Stimulated activated CD4-positive, alpha-beta T cell treated with anti-CD3 and anti-CD28 coated beads, Interleukin-15, amount 100 ng/mL, for 48 hours (primary cell): ENCODE measurements at places on chromosomes 3 and 15.

DNA sequence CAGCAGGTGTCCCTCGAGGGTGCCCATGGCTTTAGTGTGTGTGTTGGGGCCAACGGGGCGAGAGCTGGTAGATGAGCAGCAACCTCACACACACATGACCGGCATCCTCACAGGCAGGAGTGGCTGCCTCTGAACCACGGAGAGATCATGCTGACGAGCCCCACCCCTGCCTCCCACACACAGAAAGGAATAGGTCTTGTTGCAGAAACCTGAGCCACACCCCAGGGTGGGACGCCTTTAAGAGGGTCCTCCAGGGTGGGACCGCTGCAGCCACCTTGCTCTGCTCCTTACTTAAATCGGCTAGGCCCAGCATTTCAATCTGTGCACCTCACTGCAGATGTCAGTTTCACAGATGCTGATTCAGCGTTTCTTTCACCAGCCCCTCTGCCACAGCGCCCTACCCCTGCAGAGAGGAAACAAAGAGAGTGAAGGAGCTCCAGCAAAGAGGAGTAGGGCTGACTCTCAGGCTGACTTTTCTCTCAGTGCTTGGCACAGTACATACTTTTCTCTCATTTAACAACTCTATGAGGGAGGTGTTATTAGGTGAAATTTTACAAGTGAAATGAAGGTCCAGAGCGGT, 61.2 kb upstream of the EPHB3 start:
- DNase-seq, result no peak

GRCh38 chr3:151871639-151872468, 1.6 kb upstream of the SUCNR1 start:
- DNase-seq, result no peak

DNA sequence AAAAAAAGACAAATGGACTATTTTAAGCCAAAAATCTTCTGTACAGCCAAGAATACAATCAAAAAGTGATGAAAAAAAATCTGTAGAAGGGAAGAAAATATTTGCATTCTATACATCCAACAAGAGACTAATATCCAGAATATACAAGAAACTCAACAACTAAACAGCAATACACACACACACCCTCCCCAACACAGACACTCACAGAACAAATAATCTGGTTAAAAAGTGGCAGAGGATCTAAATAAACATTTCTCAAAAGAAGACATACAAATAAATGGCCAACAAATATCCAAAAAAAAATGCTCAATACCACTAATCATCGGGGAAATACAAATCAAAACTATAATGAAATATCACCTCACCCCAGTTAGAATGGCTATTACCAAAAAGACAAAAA, 209.0 kb upstream of the ZNF385D start:
- DNase-seq, result no peak

GRCh38 chr3:194782698-194783404, 97.2 kb downstream of the FAM43A start:
- DNase-seq, result no peak

- DNase-seq, result no peak
Observed at GRCh38 chr3:126498461-126498860, 19.1 kb downstream of the UROC1 start.

DNA sequence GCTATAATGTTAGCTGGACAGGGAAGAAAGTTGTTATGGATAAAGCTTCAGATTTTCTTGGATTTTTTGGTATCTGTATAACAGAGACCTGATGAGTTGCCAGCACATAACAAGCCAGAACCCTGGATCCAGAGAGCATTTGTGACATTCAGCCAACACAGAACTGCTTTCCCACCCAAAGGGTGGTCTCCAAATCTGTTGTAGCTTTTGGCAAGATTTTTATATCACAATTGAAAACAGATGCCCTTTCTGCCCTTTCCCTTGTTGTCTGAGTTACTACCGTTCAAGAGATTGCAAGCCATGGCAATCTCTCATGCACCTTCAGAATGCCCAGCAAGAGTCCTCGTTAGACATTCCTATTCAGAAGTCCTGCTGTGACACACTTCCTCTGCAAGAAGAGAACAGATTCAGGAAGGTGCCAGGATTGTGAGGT, 107.6 kb upstream of the FGF7 start:
- DNase-seq, result no peak

- DNase-seq, result no peak
Observed at GRCh38 chr15:46681901-46682300, 1035.4 kb upstream of the SEMA6D start.

GRCh38 chr3:171770689-171771620, 39.3 kb downstream of the PLD1 start:
- no peak for DNase-seq

DNA sequence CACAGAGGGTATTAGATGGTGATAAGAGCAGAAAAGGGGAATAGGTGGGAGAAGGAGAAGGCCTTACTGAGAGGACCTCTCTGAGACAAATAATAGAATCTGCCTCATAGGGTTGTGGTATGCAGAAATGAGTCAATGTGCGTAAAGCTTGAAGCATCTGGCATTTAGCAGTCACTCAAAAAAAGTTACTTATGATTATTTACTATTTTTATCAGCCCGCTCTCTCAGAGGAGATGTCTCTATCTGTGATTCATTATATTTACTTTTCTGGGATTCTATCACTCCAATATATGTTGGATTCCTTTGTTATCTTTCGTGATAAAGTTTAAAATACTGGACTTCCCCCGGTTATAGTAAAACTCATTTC, 4.6 kb upstream of the TM4SF1 start:
- DNase-seq, result no peak

GRCh38 chr3:56173601-56174000, 294.7 kb downstream of the ERC2 start:
- DNase-seq, result no peak

GRCh38 chr3:9552252-9552999, 1.2 kb downstream of the LHFPL4 start:
- DNase-seq, result peak; percentile 37

- DNase-seq, result no peak
Observed at GRCh38 chr3:188164248-188164687, 10.3 kb downstream of the LPP start.

- DNase-seq, result no peak
Observed at GRCh38 chr15:85600001-85600400, 194.7 kb downstream of the KLHL25 start.

- DNase-seq, result no peak
Observed at GRCh38 chr3:73572368-73572767, 52.4 kb downstream of the PDZRN3 start.

- no peak for DNase-seq
Observed at GRCh38 chr15:81284256-81285031, 39.5 kb downstream of the STARD5 start.

DNA sequence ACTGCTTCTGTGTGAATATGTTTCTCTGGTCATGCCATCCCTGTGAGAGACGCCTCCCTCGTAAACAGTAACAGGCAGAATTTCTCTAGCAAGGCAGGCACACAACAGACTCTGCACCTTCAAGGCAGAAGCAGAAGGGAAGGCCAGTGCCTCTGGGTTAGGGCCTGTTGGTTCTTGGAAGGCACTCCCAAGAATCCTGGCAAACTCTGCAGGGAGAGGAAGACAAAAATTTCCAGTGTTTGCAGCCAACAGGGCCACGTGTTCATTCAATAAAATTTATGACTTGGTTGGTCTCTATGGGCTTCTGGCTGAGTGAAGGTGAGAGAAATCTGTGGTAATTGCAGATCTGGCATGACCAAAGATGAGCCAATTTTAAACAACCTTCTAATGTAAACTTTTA, 39.3 kb downstream of the NFKBIZ start:
- DNase-seq, result no peak

DNA sequence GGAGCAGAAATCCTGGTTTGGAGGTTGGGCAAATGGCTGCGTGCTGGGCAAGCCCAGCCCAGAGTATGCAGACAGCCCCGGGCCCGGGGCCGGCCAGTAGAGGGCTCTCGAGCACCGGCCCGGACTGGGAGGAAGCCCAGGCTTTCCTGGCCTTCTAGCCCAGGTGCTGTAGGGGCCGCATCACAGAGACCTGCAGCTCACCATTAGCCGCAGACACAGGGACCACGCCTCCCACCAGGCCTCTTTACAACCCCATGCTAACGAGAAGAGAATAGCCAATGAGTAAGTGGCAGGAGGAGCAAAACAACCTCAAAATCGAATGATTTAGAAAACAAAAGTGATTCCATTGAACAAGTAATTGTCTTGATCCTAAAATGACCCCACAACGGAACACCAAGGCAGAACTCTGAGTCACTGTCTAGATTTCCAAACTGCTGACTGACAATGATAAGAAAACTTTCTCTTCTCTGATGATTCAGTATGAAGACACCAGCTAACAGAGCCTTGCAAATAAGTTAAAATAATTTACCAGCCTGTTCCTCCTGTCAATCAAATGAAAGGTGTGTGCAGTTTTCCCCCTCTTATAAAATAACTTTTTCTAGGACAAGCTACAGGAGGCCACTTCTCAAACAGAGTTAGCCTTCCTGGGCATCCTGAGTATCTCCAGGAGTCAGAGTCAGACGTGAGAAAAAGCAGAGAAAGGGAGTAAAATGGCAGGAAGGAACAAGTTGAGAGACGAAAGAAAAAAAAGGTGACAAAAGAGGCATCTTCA, 102.2 kb downstream of the DGKG start:
- DNase-seq, result peak; percentile 62

DNA sequence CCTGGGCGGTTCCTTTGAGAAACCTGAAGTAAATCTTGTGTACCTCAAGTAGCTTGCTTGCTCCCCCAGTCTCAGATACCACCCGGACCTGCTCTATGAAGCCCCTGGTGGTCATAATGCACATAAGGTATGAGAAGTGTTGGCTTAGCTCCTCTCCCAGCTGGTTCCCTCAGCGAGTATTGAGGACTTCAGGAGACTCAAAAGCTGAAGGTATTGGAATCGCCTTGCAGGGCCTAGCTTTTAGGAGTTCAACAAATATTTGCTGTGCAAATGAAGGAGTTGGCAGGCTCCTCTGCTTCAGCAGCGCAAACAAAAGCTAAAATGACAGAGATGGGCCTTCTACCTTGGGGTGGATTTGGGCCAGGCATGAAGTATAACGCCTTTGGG, 1.7 kb downstream of the CMTM8 start:
- peak; percentile 24 for DNase-seq
